Motor neuron (in vitro differentiated cells): ENCODE measurements at places on chromosomes 13 and 19. TPM values are rescaled to one million over a fixed set of nuclear protein-coding genes. Genes with fewer than 3 reads are reported as not detected.

The PTH2 gene
- not detected in 2 replicates for total RNA-seq

The ZNF563 gene
- 3.6 and 3.9 TPM in 2 replicates for total RNA-seq

The F2RL3 gene
- 0.11 and 0.25 TPM in 2 replicates for total RNA-seq

The VSIG10L gene
- total RNA-seq = 4.1 and 5.2 TPM in 2 replicates

The ZNF544 gene
- 41.7 and 45.1 TPM in 2 replicates for total RNA-seq

The CEACAM7 gene
- not detected in 2 replicates for total RNA-seq

The KIR2DL4 gene
- not detected in 2 replicates for total RNA-seq
